ENCODE measurements at places on chromosomes 7 and 10. TPM values are rescaled to one million over a fixed set of nuclear protein-coding genes. Genes with fewer than 3 reads are reported as not detected.

DNA sequence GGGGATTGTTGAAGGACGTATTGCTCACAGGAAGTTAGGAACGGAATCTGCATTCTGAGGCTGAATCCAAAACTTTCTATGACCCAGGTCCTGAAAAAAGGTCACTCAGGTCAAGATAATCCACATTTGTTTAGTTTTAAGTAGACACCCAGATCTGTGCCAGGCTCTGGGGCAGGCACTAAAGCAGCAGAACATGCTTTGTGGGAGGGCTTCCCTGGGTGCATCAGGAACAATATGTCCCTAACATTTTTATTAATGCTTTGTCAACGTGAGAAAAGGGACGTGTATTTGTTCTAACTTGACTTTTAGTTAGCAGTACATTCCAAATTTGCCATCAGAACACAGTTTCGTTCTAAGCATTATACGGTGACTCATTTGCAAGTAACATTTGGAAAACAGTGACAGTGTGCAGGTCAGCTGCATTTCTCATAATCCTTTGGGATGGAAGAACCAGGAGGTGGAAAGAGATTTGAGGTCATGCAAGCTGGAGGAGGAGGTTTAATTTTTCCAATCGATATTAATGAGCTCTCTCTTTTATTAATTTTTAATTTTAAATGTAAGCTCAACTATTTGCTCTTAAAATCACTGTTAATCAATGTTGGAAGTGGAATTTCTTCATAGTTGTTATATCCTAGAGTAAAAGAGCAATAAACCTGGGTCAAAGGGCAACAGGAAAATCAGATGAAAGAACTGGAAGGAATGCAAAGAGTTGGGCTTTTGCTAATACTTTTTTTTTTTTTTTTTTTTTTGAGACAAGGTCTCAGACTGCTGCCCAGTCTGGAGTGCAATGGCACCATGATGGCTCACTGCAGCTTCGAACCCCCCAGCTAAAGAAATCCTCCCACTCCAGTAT lies 35.0 kb downstream of the TAS2R41 start:
- no peaks in the 10 kb centered on the region for H3K27me3 ChIP-seq
- no peak overlapping the region for H3K4me3 ChIP-seq
- H3K36me3 ChIP-seq, result no peaks in the 10 kb centered on the region
- no peak for DNase-seq
- H3K4me1 ChIP-seq, result peaks cover 7% of the 10 kb centered on the region

GRCh38 chr10:111233439-111233838 lies 156.6 kb downstream of the ADRA2A start:
- no peak for DNase-seq
- no peak overlapping the region for H3K27ac ChIP-seq
- no peak overlapping the region for H3K4me3 ChIP-seq

DNA sequence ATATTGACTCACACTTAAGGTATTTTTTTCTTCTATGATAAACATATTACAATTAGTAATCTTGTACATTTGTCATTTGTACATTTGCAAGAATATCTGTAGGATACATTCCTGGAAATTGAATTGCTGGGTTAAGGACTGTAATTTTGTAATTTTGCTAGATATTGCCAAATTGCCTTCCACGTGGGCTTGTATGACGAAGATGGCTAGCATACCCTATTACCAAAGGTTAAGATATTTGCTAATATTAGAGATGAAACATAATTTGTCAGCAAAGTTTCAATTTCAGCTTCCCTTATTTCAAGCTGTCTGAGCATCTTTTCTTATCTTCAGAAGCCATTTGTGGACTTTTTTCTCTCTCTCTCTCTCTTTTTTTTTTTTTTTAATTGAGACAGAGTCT lies 1.0 kb upstream of the LYZL2 start:
- H3K27me3 ChIP-seq, result peaks cover 15% of the 10 kb centered on the region
- no peak overlapping the region for H3K4me3 ChIP-seq
- no peak for DNase-seq
- no peaks in the 10 kb centered on the region for H3K36me3 ChIP-seq
- no peaks in the 10 kb centered on the region for H3K4me1 ChIP-seq

- peaks cover 12% of the 10 kb centered on the region for H3K36me3 ChIP-seq
- no peak for DNase-seq
- no peak overlapping the region for H3K27ac ChIP-seq
- H3K27me3 ChIP-seq, result no peaks in the 10 kb centered on the region
- H3K4me1 ChIP-seq, result peaks cover 17% of the 10 kb centered on the region
- no peak overlapping the region for H3K4me3 ChIP-seq
Measured at GRCh38 chr10:5434017-5434753, 21.8 kb downstream of the NET1 start.

GRCh38 chr10:14623931-14624330 lies 150.8 kb downstream of the FAM107B start:
- no peak overlapping the region for H3K27ac ChIP-seq
- no peak for DNase-seq
- no peaks in the 10 kb centered on the region for H3K4me1 ChIP-seq
- no peak overlapping the region for H3K4me3 ChIP-seq

- peaks cover 54% of the 10 kb centered on the region for H3K36me3 ChIP-seq
- H3K27me3 ChIP-seq, result no peaks in the 10 kb centered on the region
- H3K27ac ChIP-seq, result no peak overlapping the region
- no peak overlapping the region for H3K4me3 ChIP-seq
Measured at GRCh38 chr10:5762531-5762930, 50.7 kb downstream of the GDI2 start.

DNA sequence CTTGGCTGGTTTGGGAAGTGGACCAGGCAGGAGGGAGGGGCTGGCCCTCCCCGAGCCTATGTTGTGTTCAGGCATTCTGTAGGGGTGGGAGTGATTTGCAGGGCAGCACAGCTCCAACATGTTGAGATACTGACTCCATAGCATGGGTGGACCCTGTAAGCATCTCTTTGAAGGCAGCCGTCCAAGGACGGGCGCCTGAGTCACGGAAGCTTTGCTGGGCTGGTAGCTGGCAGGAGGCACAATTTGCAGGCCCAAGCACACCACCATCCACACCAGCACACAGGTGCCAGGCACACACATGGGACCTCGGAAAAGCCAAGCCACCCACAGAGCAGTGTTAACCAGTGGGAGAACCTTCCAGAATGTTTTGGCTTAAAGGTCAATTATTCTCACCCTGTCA lies 505.1 kb upstream of the FOXK1 start:
- no peaks in the 10 kb centered on the region for H3K27me3 ChIP-seq
- H3K4me1 ChIP-seq, result no peaks in the 10 kb centered on the region
- DNase-seq, result no peak
- H3K27ac ChIP-seq, result no peak overlapping the region
- H3K4me3 ChIP-seq, result no peak overlapping the region
- H3K36me3 ChIP-seq, result no peaks in the 10 kb centered on the region

- no peaks in the 10 kb centered on the region for H3K36me3 ChIP-seq
- DNase-seq, result no peak
- no peaks in the 10 kb centered on the region for H3K4me1 ChIP-seq
- no peak overlapping the region for H3K27ac ChIP-seq
Measured at GRCh38 chr7:51301806-51302205, 14.8 kb downstream of the COBL start.

DNA sequence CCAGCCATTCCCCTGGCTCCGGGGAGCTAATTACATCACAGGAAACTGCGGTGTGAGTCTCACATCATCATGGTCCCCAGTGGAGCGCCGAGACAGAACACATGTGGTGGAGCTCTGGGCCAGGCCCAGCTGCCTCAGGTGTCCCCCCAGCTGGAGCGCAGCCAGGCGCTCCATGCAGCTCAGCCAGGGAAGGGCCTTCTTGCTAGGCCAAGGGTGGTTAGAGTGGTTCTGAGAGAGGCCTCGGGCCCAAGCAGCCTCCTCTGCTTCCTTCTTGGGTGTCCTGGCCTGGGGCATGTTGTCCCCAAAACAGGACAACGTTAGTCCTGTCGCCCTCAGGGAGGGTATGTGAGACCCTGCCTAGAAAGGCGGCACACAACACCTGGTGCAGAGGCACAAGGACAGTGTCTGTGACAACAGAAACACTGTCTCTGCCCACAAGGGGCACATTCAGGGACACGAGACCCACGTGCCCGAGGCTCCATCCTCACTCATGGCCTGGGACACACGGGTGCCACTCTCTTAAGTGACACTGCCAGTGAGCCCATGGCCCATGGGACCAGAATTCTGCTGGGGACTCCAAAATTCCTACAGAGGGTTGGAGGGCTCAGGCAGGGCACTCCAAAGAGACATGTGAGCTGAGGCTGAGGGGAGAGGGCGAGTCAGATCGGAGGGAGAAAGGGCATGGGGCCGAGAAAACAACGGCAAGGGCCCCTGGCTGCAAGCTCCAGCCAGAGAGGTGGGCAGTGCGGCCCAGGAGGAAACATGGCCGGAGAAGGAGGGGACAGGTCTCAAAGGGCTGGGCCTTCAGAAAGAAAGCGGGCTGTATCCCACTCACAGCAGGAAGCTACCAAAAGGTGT lies 37.0 kb upstream of the RET start:
- H3K4me3 ChIP-seq, result no peak overlapping the region
- no peaks in the 10 kb centered on the region for H3K36me3 ChIP-seq
- no peaks in the 10 kb centered on the region for H3K27me3 ChIP-seq

DNA sequence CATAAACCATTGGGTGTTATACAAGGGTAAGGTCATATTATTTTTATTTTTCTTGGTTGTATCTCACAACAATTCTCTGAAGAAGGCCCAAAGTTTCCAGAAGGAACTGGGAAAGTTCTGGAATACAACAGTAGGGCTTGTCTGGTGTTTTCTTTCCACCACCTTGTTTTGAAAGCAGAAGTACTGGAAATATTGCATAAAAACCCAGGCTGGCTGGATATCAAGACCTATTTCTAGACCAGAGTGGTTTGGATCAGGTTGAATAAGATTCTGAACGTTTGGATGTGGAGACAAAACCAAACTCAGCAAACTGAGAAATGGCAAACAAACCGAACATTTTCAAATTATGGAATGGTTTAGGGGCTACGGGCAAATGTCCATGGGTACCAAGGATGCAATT lies 182.6 kb upstream of the FZD8 start:
- no peak overlapping the region for H3K27ac ChIP-seq
- H3K36me3 ChIP-seq, result no peaks in the 10 kb centered on the region
- H3K27me3 ChIP-seq, result no peaks in the 10 kb centered on the region
- no peak for DNase-seq

DNA sequence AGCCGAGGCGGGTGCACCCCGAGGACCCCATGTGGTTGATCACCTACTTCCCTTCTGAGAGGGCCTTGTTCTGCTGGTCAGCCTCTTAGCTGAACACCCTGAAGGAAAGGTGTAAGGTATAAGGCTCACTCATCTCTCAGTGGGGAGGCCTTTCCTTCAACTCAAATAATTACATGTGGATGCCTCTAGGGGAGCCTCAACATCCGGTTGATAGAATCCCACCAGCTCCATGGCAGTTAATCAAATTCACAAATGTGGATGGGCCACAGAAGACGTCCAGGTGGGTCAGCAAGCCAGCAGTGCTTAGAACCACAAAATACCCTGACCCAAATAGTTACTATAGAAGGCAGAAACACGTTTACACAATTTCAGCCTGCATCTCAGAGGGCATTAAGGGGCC lies 37.7 kb upstream of the ZNF32 start:
- no peak for DNase-seq
- no peak overlapping the region for H3K4me3 ChIP-seq
- H3K27me3 ChIP-seq, result peaks cover 16% of the 10 kb centered on the region
- H3K36me3 ChIP-seq, result no peaks in the 10 kb centered on the region
- peaks cover 5% of the 10 kb centered on the region for H3K4me1 ChIP-seq

DNA sequence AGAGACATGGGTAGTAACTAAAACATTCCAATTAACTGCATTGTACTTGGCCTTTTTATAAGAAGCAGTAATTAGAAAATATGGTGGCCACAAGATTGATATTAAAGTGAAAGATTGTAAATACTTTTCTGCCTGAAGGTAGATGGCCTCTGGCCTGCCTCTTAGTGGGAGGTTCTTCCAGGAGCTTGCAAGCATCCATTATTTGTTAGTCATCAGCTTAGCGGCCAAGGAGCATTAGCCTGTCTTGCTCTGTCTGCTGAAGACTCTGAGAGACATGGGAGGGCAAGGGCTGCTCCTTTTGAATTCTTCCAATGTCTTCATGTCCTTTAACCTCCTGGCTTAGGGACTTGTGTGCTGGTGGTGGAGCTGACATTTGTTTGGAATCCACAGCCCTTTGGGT lies 80.4 kb downstream of the TCF7L2 start:
- no peak overlapping the region for H3K4me3 ChIP-seq
- H3K27ac ChIP-seq, result no peak overlapping the region
- DNase-seq, result no peak
- H3K27me3 ChIP-seq, result peaks cover 19% of the 10 kb centered on the region

GRCh38 chr7:158973941-158974785 lies 117.8 kb downstream of the DYNC2I1 start:
- no peak overlapping the region for H3K27ac ChIP-seq
- peaks cover 19% of the 10 kb centered on the region for H3K4me1 ChIP-seq
- no peaks in the 10 kb centered on the region for H3K36me3 ChIP-seq

DNA sequence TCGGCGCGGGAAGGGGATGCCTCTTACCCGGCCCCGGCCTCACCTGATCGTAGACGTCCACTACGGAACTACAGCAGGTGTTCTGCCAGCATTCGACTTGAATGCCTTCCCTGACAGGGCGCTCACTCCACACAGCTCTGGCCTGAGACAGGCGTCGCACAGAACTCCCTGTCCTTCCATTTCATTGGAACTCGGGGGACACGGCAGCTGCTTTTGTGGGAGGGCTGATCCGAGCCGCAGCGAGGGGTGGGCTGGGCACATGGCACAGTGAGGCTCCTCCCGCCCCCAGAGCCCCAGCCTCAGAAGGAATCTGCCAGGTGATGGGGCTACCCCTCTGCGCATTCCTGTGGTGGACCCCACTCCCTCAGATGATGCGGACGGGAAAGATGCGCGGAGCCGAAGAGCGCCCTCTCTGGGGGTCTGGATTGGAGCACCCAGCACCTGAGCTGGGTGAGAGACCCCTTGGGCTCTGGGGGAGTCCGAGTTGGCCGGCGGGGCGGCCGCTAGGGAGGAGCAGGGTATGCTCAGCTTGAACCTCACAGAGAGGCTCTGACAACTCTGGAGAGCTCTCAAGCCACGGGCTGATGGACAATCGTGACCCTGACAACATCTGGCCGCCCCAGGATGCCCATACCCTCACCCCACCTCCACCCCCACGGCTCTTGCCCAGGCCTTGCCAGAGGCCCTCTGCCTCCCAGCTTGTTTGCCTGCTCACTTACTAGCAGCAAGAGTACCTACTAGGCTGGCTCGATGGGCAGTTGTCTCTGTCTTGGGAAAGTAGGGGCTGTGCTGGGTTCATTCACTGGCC lies 36.6 kb downstream of the RASGEF1A start:
- no peak overlapping the region for H3K27ac ChIP-seq
- DNase-seq, result peak; percentile 7
- no peak overlapping the region for H3K4me3 ChIP-seq
- H3K36me3 ChIP-seq, result no peaks in the 10 kb centered on the region
- peaks cover 11% of the 10 kb centered on the region for H3K27me3 ChIP-seq

MOGAT3 gene
- total RNA-seq, result not detected

PLEKHS1 gene
- not detected for total RNA-seq

SKIDA1 gene
- total RNA-seq, result 0.21 TPM

CALHM3 gene
- total RNA-seq, result not detected

MINDY4 gene
- total RNA-seq, result 1.1 TPM
